AG09309 (cell line): ENCODE measurements at places on chromosomes 1 and 21.

GRCh38 chr1:65471861-65472332 is 51.4 kb downstream of the LEPR start:
- DNase-seq = peak; percentile 33

- no peak for DNase-seq
Observed at GRCh38 chr1:214380986-214381695, 100.2 kb downstream of the SMYD2 start.

GRCh38 chr1:109351457-109351856 is 44.6 kb upstream of the MYBPHL start:
- DNase-seq = no peak

GRCh38 chr1:165988817-165989216 is 161.4 kb downstream of the UCK2 start:
- DNase-seq = no peak

DNA sequence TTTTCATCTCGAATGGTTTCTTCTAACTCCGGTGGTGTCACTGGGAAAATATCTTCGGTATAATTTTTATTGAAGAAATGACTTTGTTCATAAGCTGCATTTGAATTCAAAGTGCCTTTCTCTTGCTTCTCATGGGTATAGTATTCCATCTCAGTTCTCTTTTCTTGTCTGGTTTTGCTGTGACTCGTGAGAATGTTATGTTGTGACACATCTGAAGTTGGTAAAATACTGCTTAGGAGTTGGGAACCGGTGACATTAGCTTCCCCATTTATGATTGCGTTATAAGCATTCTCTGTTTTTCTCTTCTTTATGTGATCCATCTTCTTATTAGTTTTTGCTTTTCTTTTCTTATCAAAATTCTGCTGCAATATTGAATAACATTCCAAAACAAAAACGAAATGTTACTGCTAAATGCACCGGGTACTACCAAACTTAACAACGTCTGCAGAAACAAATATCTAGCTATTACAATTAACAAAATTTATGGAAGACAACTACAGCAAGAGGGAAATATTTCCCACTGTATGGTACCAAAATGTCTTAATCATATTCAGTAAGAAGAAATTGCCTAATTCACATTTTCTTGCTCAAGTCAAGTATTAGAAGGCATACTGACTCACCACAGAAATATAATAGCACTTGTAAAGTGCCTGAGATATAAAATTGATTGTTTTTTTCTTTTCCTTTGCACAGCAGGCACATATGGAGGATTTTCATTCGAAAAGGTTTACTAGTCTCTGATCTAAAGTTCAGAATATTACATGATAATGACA is 15.5 kb downstream of the LRIF1 start:
- DNase-seq = no peak

- no peak for DNase-seq
Observed at GRCh38 chr1:81254560-81254959, 546.2 kb upstream of the ADGRL2 start.
